ENCODE measurements at places on chromosomes 7 and 10.

GRCh38 chr10:97686301-97686961, 610 bp downstream of the AVPI1 start:
- DNase-seq = no peak

DNA sequence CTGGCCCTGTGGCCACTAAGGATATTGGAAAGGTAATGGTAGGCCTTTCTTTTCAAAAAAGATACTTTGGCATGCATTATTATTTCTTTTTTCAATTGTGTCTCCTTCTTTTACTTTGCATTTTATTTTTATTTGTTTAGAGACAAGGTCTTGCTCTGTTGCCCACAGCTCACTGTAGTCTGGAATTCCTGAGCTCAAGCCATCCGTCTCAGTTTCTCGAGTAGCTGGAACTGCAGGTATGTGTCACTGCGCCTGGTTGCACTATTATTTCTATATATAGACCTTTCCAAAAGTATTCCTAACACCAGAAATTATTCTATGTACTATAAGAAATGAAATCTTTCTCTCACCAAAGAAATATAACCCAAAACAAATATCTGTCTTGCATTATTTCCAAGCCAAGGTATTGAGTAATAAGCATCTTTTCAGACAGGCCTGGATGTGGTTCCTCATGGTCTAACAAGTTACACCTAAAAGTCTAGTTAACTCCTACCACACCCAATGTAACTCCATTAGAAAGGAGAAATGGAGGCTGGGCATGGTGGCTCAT, 500.8 kb upstream of the ANKRD30A start:
- no peak for DNase-seq

- DNase-seq = no peak
Measured at GRCh38 chr10:88033793-88034192, 170.4 kb downstream of the PTEN start.

GRCh38 chr7:21624320-21624719, 81.5 kb downstream of the DNAH11 start:
- no peak for DNase-seq

DNA sequence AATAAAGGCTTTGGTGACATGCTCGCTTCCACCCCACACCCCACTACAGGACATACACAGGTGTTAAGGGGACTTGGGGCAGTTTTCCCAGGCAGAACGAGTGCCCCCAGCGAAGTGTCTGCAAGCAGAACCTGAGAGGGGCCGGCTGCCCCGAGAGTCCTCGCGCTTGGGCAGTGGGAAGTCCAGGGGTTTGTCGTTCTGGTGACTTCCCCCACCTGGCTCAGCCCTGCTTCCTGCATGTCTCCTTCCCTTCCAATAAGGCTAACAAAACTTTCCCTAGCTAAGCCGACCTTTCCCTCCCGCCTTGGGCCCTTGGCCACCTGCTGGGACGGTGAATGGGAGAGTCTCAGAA, 916 bp downstream of the VWA2 start:
- DNase-seq = no peak

DNA sequence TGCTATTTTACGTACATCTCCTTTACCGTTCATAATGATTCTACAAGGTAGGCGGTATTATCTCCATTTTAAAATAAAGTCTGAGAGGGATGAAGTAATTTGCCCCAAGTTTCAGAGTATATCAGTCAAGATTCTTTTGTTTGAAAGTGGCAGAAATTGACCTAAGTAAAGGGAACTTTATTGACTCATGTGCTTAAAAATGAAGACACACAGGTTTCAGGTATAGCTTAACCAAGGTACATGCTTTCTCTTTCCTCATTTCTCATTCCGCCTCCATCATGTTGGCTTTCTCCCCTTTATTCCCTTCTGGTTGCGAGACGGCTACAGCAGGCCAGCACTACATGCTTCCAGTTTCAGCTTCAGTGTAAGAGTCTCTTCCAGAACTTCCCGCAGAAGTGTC, 77.5 kb downstream of the NOC3L start:
- DNase-seq = no peak

- DNase-seq = no peak
Measured at GRCh38 chr7:77420986-77421672, 5.0 kb upstream of the GSAP start.

DNA sequence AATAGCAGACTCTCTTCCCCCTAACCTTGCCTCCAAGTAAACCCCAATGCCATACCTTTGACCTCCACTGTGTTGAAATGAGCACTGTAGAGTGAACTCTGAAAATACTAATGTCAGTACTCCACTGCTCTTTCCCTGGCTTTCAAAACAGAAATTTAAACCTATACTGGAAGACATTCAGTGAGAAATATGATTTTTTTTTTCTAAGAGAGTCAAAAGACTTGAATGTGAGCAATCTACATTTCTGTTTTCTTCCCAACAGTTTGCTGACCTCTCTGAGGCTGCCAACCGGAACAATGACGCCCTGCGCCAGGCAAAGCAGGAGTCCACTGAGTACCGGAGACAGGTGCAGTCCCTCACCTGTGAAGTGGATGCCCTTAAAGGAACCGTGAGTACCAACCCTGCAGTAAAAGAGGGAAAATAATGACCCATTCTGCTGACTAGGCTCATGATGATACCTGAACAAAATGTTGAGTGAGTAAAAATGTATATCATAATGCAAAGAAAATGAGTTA, 6.4 kb downstream of the VIM start:
- no peak for DNase-seq

DNA sequence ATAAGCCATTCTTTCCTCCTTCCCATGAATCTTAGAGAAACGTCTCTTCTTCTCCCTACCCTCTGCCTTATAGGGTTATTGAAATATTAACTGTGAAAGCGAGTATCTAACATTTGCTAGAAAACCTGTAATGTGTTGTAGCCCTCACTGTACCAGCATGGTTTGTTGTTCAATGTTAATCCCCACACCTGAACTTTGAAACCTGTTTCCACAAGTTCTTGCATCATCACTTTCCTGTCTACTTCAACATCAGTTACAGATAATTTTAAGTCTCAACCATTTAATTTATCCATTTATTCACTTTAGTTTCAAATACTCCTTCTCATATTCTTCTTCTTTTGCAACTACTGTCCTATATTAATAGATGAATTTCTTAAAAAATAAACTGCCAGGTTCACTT, 148.2 kb downstream of the ETV1 start:
- no peak for DNase-seq

All from activated B cell treated with CpG ODN at 0.5 μM for 24 hours (primary cell).